ENCODE measurements at places on chromosomes 2 and 18.

DNA sequence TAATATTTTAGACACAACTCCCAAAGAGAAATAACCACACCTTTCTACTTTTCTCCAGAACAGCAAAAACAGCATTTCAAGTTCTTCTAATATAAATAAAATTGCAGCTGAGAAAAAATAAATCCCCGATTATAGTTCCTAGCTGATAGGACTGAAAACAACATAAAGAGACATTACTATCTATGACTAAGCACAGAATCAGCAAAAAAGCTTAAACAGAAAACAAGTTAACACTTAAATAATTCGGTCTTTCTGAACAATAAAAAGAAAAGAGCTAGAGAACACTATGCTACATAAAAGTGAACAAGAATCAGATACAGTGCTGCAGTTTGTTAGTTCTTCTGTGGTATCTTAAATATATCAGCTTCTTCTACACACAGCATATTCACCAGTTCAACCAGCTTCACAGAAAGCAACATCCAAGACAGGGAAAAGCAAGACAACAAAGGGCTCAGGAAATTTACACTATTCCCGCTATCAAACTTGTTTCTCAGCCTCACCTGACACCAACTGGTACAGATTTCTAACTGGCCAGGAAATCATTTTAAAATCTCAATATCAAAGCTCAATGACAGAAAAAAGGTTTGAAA is 28.6 kb downstream of the FEZ2 start:
- DNase-seq = no peak

DNA sequence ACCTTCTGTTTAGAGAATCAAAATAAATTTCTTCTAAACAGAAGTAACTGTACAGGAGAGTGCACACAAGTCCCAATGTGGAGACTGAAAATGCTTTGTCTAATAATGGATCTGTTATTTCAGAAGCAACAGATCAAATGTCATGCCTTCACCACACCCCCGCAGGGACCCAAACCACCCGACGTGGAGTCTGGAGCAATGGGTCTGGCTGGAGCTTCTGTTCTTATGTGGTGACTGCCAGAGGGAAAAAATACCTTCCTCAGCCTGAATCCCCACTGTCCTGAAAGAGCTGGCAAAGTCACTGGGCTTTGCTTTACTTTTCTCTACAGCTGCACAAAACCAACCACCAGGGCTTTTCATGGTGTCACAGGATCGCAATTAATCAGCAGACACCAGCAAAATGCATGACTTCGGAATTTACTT is 119.0 kb upstream of the ZFP36L2 start:
- DNase-seq = no peak

DNA sequence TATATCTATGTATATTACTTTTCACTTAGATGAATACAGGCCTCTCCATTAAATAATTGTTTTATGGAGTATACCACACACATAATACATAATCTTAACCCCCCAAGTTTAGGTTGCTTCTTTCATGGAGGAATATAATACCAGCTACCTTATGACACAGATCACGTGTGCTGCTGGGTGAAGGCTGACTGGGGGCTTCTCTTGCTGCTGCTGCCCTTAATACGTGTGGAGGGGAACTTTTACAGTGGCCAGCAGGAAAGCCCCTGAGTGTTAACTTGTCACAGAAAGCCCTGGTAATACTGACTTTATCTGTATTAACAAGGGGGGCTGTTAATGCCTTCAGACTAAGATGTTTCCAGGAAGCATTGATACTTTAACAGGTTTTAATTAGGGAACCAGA is 63.1 kb downstream of the LAMA3 start:
- DNase-seq = no peak

GRCh38 chr2:198309673-198310280 is 505.4 kb downstream of the PLCL1 start:
- DNase-seq = peak; percentile 19

DNA sequence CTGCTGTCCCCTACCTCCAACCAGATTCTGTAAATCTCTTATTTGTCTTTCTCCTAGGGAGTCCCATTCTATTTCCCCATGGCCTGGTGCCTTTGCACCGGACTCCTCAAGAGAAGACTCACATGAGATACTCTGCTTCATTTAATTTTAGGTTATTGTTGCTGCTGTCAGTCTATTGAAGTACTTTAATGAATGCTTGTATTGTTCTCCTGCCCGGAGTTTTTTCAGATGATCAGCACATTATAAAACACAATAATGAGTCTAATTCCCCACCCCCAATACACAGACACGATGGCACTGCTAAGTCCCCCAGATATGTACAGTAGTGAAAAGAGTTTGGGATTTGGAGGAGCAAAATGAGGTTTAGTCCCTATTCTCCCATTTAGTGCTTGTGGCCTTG is 58.9 kb downstream of the HAUS1 start:
- no peak for DNase-seq

DNA sequence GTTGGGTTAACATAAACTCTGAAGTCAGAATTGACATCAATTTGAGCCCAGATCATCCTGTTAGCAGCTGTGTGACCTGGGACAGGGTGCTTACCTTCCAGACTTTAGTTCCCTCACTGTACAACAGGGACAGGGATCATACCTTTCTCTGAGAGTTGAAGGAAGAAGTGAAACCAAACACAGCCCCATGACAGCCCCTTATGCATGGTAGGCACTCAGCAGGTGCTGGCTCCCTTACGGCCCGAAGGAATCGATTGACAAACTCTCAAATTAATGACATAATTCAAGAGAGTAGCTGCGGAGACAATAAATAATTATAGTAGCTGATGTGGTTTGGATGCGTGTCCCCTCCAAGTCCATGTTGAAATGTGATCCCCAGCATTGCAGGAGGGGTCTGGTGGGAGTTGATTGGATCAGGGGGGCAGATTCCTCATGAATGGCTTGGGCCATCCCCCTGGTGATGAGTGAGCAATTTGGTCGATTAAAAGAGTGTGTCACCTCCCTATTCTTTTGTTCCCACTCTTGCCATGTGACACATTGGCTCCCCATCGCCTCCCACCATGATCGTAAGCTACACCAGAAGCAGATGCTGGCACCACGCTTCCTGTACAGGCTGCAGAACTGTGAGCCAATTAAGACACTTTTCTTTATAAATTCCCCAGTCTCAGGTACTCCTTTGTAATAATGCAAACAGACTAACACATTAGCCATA is 72.4 kb downstream of the ODC1 start:
- no peak for DNase-seq

DNA sequence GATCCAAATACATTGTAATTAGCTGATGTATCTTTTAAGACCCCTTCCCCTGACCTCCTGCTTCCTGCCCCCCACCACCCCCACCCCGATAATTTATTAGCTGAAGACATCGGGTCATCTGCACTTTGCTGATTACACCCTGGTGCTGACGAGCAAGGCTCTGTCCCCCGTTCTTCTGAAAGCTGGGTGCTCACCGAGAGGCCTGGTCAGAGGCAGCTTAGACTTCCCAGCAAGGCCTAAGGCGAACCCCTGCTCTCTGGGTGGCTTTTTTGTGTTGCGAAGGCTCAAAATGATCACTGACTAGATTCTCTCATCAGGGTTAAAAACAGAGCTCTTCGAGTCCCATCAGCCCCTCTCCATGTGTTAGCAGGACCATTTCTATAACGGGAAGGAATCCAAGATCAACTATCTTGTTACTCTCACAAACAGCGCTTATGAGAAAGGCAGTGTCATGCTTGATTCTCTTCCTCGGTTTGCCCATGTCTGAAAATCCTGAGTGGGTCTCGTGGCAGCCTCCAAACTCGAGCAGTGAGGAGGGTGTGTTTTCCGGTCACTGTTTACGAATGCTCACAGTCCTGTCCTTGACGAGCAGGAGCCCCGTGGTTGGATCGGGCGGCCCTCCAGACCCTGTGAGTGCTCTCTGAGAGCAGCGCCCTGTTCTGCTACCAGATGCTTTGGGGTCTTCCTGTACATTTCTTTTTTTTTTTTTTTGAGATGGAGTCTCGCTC is 201.6 kb downstream of the HDAC4 start:
- DNase-seq = no peak
